ENCODE measurements at places on chromosomes 4 and X.

DNA sequence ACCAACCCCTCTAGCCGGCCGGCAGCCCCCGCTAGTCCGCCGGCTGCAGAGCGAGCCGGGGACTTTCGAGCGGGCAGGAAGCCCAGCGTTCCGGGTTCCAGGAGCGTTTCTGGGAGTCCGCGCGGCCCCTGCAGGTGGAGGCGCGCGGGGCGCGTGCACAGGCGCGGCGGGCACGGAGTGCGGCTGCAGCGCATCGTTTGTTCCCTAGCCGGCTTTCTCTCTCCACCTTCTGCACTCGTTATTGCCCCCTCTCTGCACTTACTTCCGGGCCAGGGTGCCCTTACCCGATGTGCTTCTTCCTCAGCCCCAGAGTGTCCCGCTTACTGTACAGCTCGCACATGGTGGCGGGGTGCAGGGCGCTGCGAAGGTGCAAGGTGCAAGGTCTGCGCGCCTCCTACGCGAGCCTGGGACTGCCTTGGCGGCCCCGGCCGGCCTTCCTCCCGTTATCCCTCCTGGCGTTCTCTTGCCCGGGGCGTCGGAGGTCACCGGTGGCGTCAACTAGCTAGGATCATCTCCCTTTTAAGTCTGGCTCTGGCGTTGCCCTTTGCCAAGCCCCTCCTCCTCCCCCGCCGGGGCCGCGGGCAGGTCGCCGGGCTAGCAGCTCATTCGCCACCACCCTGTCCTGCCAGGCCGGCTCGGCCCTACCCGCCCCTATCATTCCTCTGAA is at the start of gene ETNPPL:
Gene ETNPPL (minus strand): TSS at position 495 of the 667 bp plus-strand sequence. CDS start 155 bp downstream, at position 340.
- DNase-seq: peak; percentile 38

GRCh38 chr4:89324671-89325070 is 17.1 kb upstream of the GPRIN3 start:
- no peak for DNase-seq

DNA sequence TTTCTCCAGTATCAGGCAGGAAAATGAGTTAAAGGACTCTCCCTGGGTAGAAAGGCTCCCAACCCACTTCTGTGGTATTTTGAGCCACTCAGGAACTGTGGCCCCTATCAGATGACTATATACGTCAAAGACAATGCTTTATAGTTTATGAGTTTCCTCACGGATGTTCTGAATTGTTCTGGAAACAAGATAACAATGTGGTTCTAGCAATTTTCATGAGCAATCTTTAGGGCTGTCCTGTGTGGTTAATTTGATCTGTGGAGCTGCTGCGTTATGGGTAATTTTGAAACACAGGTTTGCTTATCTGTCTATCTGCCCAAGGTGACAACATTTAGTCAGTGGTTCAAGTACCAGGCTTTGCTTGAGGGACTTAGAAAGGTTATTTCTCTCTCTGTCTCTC is 46.7 kb upstream of the IL2 start:
- DNase-seq: peak; percentile 17

GRCh38 chrX:148552775-148553174 is 52.4 kb downstream of the AFF2 start:
- no peak for DNase-seq

GRCh38 chrX:129144172-129145038 is 378.9 kb downstream of the SMARCA1 start:
- DNase-seq: no peak

DNA sequence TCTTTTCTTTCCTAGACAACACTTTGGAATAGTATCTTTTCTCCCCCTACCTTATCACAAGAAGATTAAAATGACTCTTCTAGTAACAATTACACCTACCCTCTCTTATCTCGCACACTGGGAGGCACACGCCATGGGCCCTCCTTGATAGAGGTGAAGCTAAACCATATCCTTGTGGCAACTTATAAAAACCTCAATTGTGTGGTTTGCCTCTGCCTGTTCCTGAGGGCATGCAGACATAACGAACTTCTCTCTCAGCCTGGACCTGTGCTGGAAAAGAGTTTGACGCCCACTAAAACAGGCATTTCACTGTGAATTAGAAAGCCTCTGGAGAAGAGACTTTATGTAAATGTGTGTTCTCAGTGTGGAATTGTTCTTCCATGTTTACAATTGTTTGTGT is 141.2 kb downstream of the NDST3 start:
- DNase-seq: no peak

DNA sequence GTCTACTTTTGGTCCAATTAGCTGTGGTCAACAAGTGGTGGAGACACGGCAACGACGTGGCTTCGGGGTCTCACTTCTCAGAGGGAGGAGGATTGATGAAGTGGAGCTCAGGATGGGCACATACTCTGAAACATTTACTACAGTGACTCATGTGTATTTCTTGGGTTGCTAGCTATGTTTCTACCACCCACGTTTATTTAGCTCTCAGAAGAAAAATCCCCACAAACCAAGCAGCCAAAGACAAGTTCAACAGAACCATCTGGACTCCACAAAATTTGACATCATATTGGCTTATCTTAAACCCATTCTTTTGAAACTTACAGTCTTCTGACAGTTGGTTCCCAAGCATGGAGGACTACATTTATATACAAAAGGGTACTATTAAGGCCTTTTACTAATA is 158.0 kb downstream of the CBLL2 start:
- DNase-seq: no peak

GRCh38 chr4:84578540-84579402 is 4.2 kb upstream of the CDS1 start:
- DNase-seq: peak; percentile 7

GRCh38 chrX:10111364-10112148 is 45.2 kb upstream of the CLCN4 start:
- DNase-seq: peak; percentile 63

- no peak for DNase-seq
Observed at GRCh38 chr4:30868111-30868895, 148.1 kb downstream of the PCDH7 start.

- DNase-seq: no peak
Observed at GRCh38 chr4:44765116-44765515, 38.8 kb upstream of the GNPDA2 start.

GRCh38 chrX:15499976-15500375 is 631 bp upstream of the BMX start:
- DNase-seq: no peak

DNA sequence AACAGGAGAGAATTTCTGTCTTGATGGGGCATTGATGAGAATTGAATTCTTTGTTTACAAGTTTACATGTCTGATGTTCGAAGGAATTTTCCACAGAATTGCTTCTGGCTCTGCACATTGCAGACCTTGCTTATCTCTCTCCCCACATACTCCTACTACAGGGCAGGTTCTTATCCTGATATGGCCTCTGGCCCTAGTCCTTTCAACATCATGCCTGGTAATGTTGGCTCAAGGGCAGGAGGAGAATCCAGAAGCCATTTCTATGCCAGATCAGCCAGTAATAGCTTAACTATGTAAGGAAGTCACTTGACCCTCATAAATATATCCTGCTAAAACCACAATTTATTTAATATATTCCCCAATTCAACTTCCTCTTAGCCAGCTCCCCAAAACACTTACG is 24.3 kb upstream of the TSPAN5 start:
- DNase-seq: no peak

GRCh38 chr4:184263910-184264732 is 46.4 kb upstream of the ENPP6 start:
- DNase-seq: peak; percentile 98

DNA sequence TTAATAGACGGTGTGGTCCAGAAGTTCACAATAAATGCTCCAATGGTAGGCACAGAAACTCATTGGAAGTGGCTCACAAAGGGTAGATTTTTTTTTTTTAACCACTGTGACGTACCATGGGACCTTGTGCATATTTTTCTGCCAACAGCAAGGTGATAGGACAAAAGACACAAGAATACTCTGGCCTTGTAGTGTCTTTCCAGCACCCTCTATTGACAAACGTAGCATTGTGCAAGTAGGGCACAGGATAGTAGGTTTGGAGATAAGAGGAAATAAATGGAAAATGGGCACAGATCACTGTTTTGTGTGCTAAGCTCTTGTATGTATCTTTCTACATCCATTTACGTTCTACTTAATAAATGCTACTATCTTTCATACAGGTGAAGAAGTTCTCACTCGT is 2054.9 kb downstream of the PCDH7 start:
- no peak for DNase-seq

DNA sequence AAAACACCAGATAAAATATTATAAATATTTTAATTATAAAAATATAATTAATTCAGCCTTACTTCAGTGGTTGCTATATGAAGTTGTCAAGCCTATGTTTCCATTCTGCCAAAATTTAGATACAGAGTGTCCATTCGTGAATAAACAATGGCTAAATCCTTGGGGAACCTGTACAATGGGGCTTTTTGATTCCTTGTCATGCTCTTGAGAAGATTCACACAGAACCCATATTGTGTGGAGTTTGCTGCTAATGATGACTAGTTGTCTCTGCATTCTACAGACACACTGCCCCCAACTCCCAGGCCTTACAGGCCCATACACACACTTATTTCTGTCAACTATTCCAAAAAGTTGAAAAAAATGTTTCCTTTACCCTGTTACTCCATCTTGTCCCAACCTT is 33.4 kb upstream of the MAGEC2 start:
- no peak for DNase-seq

- no peak for DNase-seq
Observed at GRCh38 chr4:181350615-181351415, 892.4 kb upstream of the TENM3 start.

- no peak for DNase-seq
Observed at GRCh38 chrX:39431893-39432292, 630.6 kb downstream of the MID1IP1 start.

DNA sequence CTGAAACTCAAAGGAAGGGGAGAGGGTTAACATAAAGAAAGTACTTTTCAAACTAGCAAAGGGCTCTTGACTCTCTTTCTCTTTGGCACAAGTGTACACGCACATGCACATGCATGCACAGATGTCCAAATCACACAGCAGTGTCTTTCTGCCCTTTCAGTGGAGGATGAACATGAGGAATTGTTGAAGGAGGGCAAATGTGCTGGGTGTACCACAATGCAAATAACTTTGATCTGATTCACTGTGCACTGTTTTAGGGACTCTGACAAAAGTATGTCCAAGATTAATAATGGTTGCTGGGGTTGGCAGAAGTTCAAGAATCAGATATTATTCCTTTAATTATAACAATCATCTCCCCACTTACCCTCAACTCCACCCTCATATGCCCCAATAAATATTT is 93.8 kb downstream of the GPC4 start:
- DNase-seq: no peak

GRCh38 chrX:149286940-149287349 is 218.2 kb downstream of the IDS start:
- peak; percentile 47 for DNase-seq

DNA sequence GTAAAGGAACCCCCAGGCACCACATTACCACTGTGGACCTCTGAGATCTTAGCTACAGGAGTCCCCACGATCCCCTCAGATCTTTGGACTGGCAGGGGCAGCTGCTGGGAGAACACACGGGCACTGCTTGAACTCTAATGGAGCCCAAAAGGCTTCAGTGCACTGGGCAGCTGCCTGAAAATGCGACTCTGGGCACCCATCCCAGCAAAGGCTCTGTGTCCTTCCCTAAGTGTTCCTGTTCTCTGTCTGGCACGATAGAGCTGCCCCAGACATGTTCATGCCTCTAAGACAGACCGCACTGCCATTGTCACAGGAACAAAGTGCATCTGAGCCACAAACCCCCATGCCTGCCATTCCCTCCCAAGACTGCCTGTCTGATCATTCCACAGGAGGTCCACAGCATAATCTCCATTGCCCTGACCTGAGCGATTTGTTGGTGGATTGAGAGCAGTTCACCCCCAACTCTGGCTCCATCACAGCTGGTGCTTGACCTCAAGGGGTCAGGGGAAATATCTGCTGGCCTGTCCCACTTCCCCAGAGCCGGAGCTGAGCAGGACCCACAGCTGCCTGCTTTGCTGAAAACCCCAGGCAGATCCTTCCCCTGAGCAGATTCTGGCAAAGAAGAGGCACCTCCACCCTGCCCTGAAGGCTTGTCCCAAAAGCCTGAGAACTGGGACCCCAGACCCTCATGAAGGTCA is 436.0 kb upstream of the INTU start:
- no peak for DNase-seq

- no peak for DNase-seq
Observed at GRCh38 chr4:92101737-92102172, 202.0 kb upstream of the GRID2 start.

GRCh38 chrX:13515211-13515930 is 54.0 kb upstream of the EGFL6 start:
- DNase-seq: no peak

DNA sequence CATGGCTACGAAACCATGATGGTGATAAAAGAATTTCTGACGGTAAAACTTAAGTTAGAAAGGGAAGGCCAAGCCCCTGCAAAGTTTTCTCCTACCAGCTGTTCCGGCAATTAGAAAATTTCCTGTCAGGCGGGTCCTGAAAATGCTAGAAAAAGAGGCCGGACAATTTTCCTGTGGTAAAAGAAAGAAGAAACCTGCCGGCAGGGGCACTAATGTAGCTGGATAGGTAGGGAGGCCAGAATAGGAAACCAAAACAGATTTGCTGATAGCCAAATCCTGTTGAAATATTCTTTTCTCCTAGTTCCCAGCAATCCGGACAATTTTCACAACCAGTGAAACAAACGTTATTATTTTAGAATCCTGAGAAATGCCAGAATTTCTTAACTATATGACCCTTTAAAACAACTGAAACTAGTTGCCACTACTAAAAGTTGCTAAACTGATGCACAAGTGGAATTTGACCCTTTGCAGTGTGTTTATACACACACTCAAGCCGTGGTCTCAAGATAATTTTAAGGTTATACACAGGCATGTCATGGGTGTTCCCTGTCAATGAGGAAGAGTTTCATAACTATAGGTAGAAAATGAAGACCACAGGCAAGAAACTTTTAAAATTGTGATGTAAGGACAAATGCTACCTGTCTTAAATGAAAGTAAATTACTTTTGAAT is 47.7 kb downstream of the RPS6KA3 start:
- no peak for DNase-seq

GRCh38 chr4:153781717-153782416 is 7.0 kb downstream of the SFRP2 start:
- no peak for DNase-seq

DNA sequence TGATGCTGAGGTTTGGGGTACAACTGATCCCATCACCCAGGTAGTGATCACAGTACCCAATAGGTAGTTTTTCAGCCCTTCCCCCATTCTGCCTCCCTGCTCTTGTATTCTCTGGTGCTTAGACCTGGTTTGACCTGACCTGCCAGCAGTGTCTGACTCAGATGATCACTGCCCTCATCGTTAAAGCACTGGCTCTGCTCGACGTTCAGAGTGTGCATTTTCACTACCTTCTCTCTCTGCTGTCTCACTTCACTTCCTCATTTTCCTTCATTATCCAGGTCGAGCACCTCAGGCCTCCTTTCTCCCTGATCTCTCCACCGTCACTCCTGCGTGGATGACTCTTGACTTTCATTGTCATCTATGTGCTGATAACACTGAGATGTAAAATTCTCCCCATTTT is 83.6 kb downstream of the PARM1 start:
- DNase-seq: no peak

- no peak for DNase-seq
Observed at GRCh38 chr4:99468889-99469288, 33.7 kb upstream of the ADH7 start.

GRCh38 chr4:41212616-41213203 is 1.6 kb downstream of the APBB2 start:
- DNase-seq: no peak

GRCh38 chr4:143667461-143667860 is 33.0 kb downstream of the FREM3 start:
- DNase-seq: no peak
